Activated T-cell treated with anti-CD3 and anti-CD28 coated beads, Interleukin-2, amount 50 U/mL, for 1 hour (primary cell): ENCODE measurements at places on chromosomes 13 and 19.
A peak's percentile ranks its signal among the peaks of the same experiment; 100 is the strongest.

- no peak for DNase-seq
These were observed 475.6 kb downstream of the COG6 start for GRCh38 chr13:40130871-40131636.

- no peak for DNase-seq
These were observed 68.6 kb downstream of the CELF5 start for GRCh38 chr19:3292958-3293529.

GRCh38 chr19:48842789-48843162, 6.5 kb upstream of the HSD17B14 start:
- peak; percentile 49 for DNase-seq

DNA sequence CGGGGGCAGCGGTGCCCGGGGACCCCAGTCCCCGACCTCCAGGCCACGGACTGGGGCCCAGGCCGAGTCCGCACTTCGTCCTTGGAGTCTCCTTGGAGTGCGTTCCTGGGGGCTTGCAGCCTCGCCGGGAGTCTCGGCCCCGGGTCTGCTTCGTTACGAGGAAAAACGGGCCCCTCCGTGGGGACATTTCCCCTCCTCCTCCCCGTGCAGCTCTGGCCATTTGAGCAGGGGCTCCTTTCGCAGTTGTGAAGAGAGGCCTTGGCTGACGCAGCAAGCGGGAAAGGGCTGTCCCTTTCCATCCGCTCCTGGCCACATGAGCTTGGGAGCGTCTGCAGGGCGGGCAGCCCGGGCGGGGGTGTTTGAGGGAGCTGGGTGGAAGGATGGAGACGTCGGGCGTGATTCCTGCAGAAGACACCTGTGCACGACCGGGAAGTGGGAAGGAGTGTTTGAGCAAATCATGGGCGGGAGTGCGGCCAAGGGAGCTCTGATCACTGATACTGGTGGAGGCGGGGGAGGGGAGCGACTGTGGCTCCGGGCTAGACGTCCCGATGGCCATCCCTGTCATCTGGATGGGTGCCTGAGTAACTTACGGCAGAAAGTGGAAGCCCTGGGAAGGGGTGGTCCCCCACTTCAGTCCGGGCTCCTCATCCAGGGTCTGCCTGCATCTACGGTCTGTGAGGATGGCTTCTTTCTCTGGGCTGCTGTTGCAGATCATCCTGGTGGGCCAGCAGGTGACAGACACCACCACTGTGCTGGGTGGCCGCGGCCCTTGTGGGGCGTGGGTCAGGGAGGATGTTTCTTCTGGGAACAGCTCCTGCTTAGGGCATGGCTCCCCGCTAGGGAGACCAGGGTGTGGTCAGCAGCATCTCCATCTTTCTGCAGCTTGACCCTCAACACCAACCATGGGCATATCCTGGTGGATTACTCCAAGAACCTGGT, 736 bp downstream of the GPI start:
- no peak for DNase-seq
